ENCODE measurements at places on chromosomes 13 and 19. TPM values are rescaled to one million over a fixed set of nuclear protein-coding genes. Genes with fewer than 3 reads are reported as not detected.

C1QTNF9 gene
- total RNA-seq, result 0.25 TPM

DYRK1B gene
- total RNA-seq, result 157 TPM

NPHS1 gene
- not detected for total RNA-seq

OR7C1 gene
- not detected for total RNA-seq

PABPC3 gene
- total RNA-seq, result 0.11 TPM

PPP1R37 gene
- total RNA-seq, result 27.0 TPM

LILRA2 gene
- total RNA-seq, result 1.8 TPM

FXYD5 gene
- 9.5 TPM for total RNA-seq

ZNF253 gene
- 7.0 TPM for total RNA-seq

CBLC gene
- total RNA-seq, result 0.34 TPM

IZUMO1 gene
- total RNA-seq, result 0.76 TPM

FXYD7 gene
- total RNA-seq, result 0.65 TPM

KLK6 gene
- not detected for total RNA-seq

ZNF730 gene
- not detected for total RNA-seq

LILRB2 gene
- 1.2 TPM for total RNA-seq

C19orf81 gene
- 0.54 TPM for total RNA-seq

KIR2DL3 gene
- not detected for total RNA-seq

SYT5 gene
- total RNA-seq, result not detected

MUC16 gene
- total RNA-seq, result 0.37 TPM

ZNF556 gene
- total RNA-seq, result 10.8 TPM

SWSAP1 gene
- total RNA-seq, result 1.4 TPM

SIGLEC7 gene
- total RNA-seq, result 0.54 TPM

ZNF418 gene
- total RNA-seq, result 6.1 TPM

ZNF763 gene
- total RNA-seq, result 1.6 TPM

TBXA2R gene
- 0.89 TPM for total RNA-seq

SBK3 gene
- 12.9 TPM for total RNA-seq

ADGRE3 gene
- total RNA-seq, result 0.11 TPM

NEK5 gene
- total RNA-seq, result not detected

SLC6A16 gene
- total RNA-seq, result 0.95 TPM

FARP1 gene
- total RNA-seq, result 10.0 TPM

DNAJC3 gene
- total RNA-seq, result 17.2 TPM

TMEM238 gene
- 0.75 TPM for total RNA-seq

SMAD9 gene
- total RNA-seq, result 33.5 TPM

MAP3K10 gene
- 19.1 TPM for total RNA-seq

NBEA gene
- total RNA-seq, result 4.8 TPM

BLVRB gene
- total RNA-seq, result 135 TPM

TMEM272 gene
- total RNA-seq, result 0.30 TPM

SIGLECL1 gene
- not detected for total RNA-seq

SMIM44 gene
- total RNA-seq, result not detected

C13orf46 gene
- total RNA-seq, result 0.61 TPM

NCR1 gene
- not detected for total RNA-seq

CCL25 gene
- total RNA-seq, result not detected

RASGRP4 gene
- total RNA-seq, result 0.71 TPM

KLK3 gene
- total RNA-seq, result not detected

CALR3 gene
- not detected for total RNA-seq

FSD1 gene
- not detected for total RNA-seq

WDR87 gene
- total RNA-seq, result not detected

CEACAM7 gene
- total RNA-seq, result not detected

LRP3 gene
- 16.1 TPM for total RNA-seq

VSTM1 gene
- not detected for total RNA-seq

POLRMT gene
- total RNA-seq, result 99.8 TPM

CGB1 gene
- total RNA-seq, result not detected

KCNRG gene
- 0.73 TPM for total RNA-seq

TPTE2 gene
- total RNA-seq, result not detected

KLK1 gene
- not detected for total RNA-seq

Data from psoas muscle (tissue), 8 donors.